Lung (tissue), 17 donors: ENCODE measurements at places on chromosomes 13 and 19. TPM values are rescaled to one million over a fixed set of nuclear protein-coding genes. Genes with fewer than 3 reads are reported as not detected.
A peak's percentile ranks its signal among the peaks of the same experiment; 100 is the strongest.

DNA sequence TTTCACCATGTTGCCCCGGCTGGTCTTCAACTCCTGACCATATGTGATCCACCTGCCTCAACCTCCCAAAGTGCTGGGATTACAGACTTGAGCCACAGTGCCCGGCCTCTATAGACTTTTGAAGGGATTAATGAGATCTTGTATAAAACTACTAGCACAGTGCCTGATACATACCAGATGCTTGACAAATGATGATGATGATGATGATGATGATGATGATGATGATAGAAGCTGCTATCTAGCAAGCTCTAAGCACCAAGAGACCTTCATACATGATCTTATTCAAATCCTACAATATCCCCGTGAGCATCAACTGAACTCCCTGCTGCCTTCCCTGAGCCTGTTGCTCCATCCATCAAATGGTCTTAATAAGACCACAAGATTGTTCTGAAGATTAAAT is 14.4 kb downstream of the CEACAM20 start:
- no peaks in the 10 kb centered on the region for H3K27me3 ChIP-seq
- H3K4me3 ChIP-seq = no peak overlapping the region
- H3K27ac ChIP-seq = no peak overlapping the region
- no peaks in the 10 kb centered on the region for H3K4me1 ChIP-seq

Gene RASGRP4
- 12.9 TPM for total RNA-seq

DNA sequence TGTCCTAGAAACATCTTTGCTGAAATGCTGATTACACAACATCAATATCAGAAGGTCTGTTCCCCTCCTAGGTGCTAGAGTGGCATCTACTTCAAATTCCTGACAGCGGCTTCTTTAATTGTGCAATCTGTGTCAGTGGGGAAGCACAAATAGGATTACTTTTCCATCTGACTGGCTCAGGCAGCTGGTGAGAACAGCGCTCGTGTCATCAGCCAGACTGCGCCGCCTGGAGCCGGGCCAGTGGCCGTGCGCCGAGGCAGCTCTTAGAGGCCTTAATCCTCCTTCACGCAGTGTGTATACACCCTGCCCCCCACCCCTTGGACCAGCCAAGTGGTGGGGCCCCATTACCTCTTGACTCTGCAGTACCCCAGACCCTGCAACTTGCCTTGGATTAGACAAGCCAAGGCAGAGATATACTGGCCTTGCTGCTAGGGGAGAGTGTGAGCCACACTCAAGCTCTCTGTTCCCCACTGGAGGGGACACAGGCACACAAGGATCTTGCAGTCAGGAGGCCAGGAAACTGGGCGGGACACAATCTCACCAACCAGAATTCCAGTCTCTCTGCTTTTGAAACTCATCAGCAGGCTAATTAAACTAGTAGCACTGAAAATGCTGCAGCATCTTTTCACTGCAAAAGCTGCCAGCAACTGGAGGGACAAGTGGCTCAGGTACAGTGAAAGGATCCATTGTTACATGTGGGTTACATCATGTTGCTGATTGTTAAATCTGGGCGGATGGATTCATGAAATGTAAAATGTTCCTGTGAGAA is 48.9 kb upstream of the EPHX3 start:
- H3K4me3 ChIP-seq = no peak overlapping the region
- H3K36me3 ChIP-seq = no peaks in the 10 kb centered on the region
- DNase-seq = peak; percentile 89
- H3K4me1 ChIP-seq = peaks cover 67% of the 10 kb centered on the region

- DNase-seq = no peak
- peaks cover 4% of the 10 kb centered on the region for H3K4me1 ChIP-seq
- no peaks in the 10 kb centered on the region for H3K27me3 ChIP-seq
- no peak overlapping the region for H3K4me3 ChIP-seq
- peaks cover 2% of the 10 kb centered on the region for H3K36me3 ChIP-seq
These were observed 2.4 kb downstream of the IZUMO4 start for GRCh38 chr19:2099054-2099501.

- H3K36me3 ChIP-seq = peaks cover 2% of the 10 kb centered on the region
- H3K27ac ChIP-seq = peak overlapping the region; percentile 95
- DNase-seq = no peak
- H3K4me1 ChIP-seq = peaks cover 23% of the 10 kb centered on the region
These were observed 6.6 kb downstream of the ZBTB7A start for GRCh38 chr19:4059891-4060620.

Gene ZNF541
- total RNA-seq = 0.52 TPM

- H3K27me3 ChIP-seq = no peaks in the 10 kb centered on the region
- no peak overlapping the region for H3K4me3 ChIP-seq
- H3K27ac ChIP-seq = no peak overlapping the region
- DNase-seq = no peak
- H3K36me3 ChIP-seq = no peaks in the 10 kb centered on the region
These were observed 33.6 kb downstream of the LMO7 start for GRCh38 chr13:75669706-75670105.

- H3K4me3 ChIP-seq = no peak overlapping the region
- H3K27ac ChIP-seq = no peak overlapping the region
- peak; percentile 78 for DNase-seq
These were observed 83.3 kb downstream of the KLF5 start for GRCh38 chr13:73142071-73142470.

Gene YJEFN3
- 0.77 TPM for total RNA-seq

DNA sequence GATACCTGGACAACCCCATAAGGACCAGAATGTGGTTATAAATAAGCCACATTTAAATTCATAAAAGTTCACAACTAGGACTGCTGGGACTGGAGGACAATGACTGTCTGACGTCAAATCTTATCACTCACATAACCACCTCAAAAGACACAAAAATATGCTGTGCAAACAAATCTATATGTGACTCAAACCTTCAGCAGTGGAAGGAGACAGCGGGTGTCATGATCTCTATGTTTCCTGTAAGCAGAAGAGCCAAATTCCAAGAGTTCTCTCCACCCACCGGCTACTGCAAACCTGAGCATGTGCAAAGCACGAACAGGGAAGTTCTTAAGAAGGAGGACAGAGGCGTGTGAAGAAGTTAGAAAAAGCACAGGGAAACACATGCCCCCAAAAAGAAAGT is 113.2 kb downstream of the MYCBP2 start:
- no peaks in the 10 kb centered on the region for H3K4me1 ChIP-seq
- H3K4me3 ChIP-seq = no peak overlapping the region
- H3K36me3 ChIP-seq = peaks cover 28% of the 10 kb centered on the region
- H3K27ac ChIP-seq = no peak overlapping the region
- no peak for DNase-seq

Gene GCDH
- 31.3 TPM for total RNA-seq
